ENCODE measurements at places on chromosomes 1 and 21. TPM values are rescaled to one million over a fixed set of nuclear protein-coding genes. Genes with fewer than 3 reads are reported as not detected.
A peak's percentile ranks its signal among the peaks of the same experiment; 100 is the strongest.

DNA sequence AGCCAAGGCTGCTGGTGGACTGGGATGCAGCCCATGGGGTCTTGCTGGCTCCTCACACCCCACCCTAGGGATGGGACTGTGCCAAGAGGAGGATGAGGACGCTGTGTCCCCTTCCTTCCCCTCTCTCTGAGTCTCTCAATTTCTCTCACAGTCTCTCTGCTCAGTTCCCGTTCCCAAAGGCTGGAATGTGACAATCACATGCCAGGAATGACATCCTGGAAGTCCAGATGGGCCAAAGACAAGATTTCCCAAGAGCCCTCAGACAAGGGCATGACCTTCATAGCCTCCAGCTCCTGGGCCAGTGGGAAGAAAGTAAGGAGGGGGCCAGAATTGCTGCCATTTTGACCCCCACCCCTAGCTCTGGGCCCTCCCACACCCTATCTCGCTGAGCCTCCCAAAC is 7.6 kb upstream of the CDCP2 start:
- H3K27me3 ChIP-seq: no peaks in the 10 kb centered on the region
- H3K4me3 ChIP-seq: no peak overlapping the region
- H3K27ac ChIP-seq: no peak overlapping the region
- no peaks in the 10 kb centered on the region for H3K36me3 ChIP-seq
- DNase-seq: no peak
- H3K4me1 ChIP-seq: no peaks in the 10 kb centered on the region

DNA sequence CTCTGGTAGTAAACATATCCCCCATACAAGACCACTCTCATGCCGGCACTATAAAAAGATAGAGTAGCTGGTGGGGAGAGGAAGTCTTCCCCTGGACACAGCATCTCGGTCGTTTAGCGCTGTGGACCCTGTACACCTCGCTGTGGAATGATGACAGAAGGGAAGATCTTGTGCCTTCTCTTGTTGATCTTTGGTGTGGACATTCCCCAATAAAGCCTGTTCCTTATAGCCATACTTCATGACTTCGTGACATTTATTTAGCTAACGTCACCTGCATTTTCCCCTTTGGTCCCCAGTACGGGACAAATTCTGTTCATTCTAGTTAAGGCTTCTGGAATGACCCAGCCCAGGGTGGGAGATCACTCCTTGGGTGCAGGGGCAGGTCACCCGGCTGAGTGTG is 24.9 kb upstream of the MAP10 start:
- no peak overlapping the region for H3K27ac ChIP-seq
- DNase-seq: no peak
- H3K36me3 ChIP-seq: no peaks in the 10 kb centered on the region
- no peaks in the 10 kb centered on the region for H3K27me3 ChIP-seq
- H3K4me3 ChIP-seq: no peak overlapping the region

DNA sequence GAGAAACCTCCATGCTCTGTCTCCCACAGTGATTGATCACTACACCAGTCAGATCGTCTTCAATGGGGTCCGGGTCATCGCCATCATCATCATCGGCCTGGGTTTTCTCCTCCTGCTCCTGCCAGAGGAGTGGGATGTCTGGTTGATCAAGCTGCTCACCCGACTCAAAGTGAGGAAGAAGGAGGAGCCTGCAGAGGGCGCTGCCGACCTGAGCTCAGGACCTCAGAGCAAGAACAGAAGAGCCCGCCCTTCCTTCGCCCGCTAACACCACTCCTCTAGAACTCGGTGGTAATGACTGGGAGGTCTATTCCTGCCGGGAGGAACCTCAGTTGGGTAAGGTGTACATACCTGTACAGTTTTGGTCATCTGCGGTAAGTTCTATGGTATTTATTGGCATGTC is 50.3 kb upstream of the COA6 start:
- DNase-seq: peak; percentile 81
- no peak overlapping the region for H3K27ac ChIP-seq

DNA sequence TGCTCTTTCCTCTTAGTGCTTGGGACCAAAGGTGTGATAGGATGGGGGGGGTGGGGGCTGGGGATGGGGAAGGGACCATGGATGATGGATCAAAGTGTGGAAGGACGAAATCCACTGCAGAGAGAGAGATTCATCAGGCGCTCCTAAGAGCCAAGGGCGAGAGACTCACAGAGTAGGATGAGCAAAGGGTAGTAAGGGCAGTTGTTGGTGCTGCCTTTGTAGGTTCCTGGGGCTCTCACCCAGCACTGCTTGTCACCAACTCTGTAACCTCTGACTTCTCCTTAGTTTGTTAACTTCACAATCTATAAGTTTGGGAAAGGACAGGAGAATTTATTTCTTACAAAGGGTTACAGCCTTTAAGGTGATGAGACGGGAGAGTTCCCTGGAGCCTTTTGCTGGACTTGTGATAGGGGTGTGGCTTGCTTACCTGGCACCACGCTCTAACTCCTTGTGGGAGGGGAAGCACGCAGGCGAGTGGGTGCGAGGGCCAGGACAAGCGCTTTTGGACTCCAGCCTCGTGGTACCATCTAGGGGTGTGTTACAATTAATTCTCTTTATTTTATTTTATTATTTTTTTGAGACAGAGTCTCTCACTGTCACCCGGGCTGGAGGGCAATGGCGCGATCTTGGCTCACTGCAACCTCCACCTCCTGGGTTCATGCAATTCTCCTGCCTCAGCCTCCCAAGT is 1.6 kb upstream of the PDXK start:
- no peak overlapping the region for H3K27ac ChIP-seq
- H3K4me3 ChIP-seq: no peak overlapping the region
- no peak for DNase-seq
- H3K36me3 ChIP-seq: no peaks in the 10 kb centered on the region
- H3K4me1 ChIP-seq: peaks cover 13% of the 10 kb centered on the region
- peaks cover 41% of the 10 kb centered on the region for H3K27me3 ChIP-seq

- no peak for DNase-seq
- no peak overlapping the region for H3K4me3 ChIP-seq
- H3K4me1 ChIP-seq: no peaks in the 10 kb centered on the region
- H3K27ac ChIP-seq: no peak overlapping the region
These were observed 106.6 kb downstream of the LRRIQ3 start for GRCh38 chr1:74091371-74091770.

Gene HES3
- 22.2 TPM for total RNA-seq

- H3K27me3 ChIP-seq: no peaks in the 10 kb centered on the region
- H3K27ac ChIP-seq: no peak overlapping the region
- H3K4me1 ChIP-seq: no peaks in the 10 kb centered on the region
- no peak overlapping the region for H3K4me3 ChIP-seq
- DNase-seq: no peak
These were observed 394.8 kb downstream of the USP25 start for GRCh38 chr21:16124378-16125138.

DNA sequence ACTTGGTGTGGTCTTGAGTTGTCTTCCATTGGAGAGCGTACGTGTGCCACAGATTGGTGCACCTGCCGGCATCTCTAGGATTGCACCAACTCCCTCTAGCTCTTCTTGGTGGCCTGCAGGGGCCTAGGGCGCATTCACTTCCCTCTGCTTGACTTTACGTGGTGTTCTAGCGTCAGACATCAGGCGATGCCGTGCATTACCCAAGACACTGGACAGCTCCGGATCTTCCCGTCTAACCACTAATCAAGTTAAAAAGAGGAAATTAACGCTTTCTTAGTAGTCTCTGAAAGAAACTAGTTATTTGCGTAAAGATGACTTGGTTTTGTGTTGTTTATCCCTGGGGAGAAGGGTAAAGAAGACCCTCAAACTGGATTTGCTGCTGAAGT is 510 bp upstream of the IL10RB start:
- no peaks in the 10 kb centered on the region for H3K36me3 ChIP-seq
- H3K27ac ChIP-seq: no peak overlapping the region
- peak; percentile 45 for DNase-seq
- H3K27me3 ChIP-seq: peaks cover 20% of the 10 kb centered on the region
- H3K4me1 ChIP-seq: peaks cover 4% of the 10 kb centered on the region
- peak overlapping the region; percentile 68 for H3K4me3 ChIP-seq

GRCh38 chr21:33924079-33924765 is 8.6 kb upstream of the ATP5PO start:
- no peaks in the 10 kb centered on the region for H3K4me1 ChIP-seq
- DNase-seq: peak; percentile 91
- no peaks in the 10 kb centered on the region for H3K27me3 ChIP-seq
- no peak overlapping the region for H3K4me3 ChIP-seq
- no peak overlapping the region for H3K27ac ChIP-seq

- no peak overlapping the region for H3K27ac ChIP-seq
- DNase-seq: no peak
- no peaks in the 10 kb centered on the region for H3K4me1 ChIP-seq
- no peak overlapping the region for H3K4me3 ChIP-seq
These were observed 82.8 kb downstream of the DTL start for GRCh38 chr1:212118167-212118871.

DNA sequence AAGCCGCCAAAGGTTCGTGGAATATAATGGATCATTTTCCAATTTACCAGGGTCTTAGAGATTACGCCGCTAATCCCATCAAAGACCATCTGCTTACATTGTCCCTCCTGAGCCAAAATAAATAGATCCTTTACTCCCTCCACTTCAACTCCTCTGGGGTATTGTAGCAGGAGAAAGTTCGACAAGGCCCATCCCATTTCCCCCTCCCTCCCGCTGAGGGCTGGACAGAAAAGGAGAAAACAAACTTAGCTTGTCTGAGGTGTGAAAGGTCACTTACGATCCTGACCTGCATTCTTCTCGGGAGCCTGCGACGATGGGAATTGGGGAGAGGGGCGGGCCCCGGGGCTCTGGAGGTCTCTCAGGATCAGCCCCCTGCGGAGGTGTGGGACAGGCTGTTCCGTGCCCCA is 60.8 kb downstream of the MEF2D start:
- H3K27me3 ChIP-seq: peaks cover 100% of the 10 kb centered on the region
- no peak overlapping the region for H3K4me3 ChIP-seq
- no peak overlapping the region for H3K27ac ChIP-seq
- DNase-seq: peak; percentile 96
- H3K36me3 ChIP-seq: no peaks in the 10 kb centered on the region

GRCh38 chr1:170376801-170377385 is 155.1 kb upstream of the GORAB start:
- H3K36me3 ChIP-seq: no peaks in the 10 kb centered on the region
- no peak for DNase-seq
- H3K27ac ChIP-seq: no peak overlapping the region
- H3K4me3 ChIP-seq: no peak overlapping the region
- no peaks in the 10 kb centered on the region for H3K27me3 ChIP-seq
- no peaks in the 10 kb centered on the region for H3K4me1 ChIP-seq

Data from neural progenitor cell (in vitro differentiated cells).